ENCODE measurements at places on chromosomes 1 and 21.

- no peak for DNase-seq
These were observed 63.0 kb upstream of the BACH1 start for GRCh38 chr21:29235714-29236197.

- DNase-seq, result no peak
These were observed 46.8 kb upstream of the USP25 start for GRCh38 chr21:15682977-15683376.

DNA sequence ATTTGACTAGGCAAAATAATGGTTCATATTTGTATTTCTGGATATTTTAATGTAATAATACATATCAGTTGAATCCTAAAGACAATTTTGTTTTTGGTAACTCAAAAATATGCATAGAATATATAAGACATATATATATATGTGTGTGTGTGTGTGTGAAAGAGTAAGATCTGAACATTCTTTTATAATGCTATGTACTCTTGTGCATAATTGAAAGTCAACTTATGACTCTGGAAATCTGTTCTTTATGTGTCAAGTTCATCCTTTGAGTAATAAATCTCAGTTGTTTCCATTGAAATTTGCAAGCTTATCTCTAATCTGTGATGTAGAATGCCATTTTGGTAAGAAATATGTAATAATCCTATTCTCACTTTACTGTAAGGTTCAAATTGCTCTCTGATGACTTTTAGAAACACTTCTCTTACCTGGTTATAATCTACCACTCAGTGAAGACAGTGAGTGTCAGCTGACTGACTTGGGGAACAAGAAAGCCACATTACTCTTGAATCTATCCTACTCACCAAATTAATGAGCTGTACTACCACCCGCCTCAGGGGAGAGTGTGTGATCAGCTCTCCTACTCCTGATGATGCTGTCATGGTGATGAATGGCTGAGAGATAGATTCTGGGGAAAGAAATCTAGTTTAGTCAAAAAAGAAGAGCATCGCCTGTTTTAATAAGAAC is 15.0 kb upstream of the NEK7 start:
- DNase-seq, result no peak

GRCh38 chr1:56074007-56074651 is 505.2 kb downstream of the PLPP3 start:
- DNase-seq, result no peak

DNA sequence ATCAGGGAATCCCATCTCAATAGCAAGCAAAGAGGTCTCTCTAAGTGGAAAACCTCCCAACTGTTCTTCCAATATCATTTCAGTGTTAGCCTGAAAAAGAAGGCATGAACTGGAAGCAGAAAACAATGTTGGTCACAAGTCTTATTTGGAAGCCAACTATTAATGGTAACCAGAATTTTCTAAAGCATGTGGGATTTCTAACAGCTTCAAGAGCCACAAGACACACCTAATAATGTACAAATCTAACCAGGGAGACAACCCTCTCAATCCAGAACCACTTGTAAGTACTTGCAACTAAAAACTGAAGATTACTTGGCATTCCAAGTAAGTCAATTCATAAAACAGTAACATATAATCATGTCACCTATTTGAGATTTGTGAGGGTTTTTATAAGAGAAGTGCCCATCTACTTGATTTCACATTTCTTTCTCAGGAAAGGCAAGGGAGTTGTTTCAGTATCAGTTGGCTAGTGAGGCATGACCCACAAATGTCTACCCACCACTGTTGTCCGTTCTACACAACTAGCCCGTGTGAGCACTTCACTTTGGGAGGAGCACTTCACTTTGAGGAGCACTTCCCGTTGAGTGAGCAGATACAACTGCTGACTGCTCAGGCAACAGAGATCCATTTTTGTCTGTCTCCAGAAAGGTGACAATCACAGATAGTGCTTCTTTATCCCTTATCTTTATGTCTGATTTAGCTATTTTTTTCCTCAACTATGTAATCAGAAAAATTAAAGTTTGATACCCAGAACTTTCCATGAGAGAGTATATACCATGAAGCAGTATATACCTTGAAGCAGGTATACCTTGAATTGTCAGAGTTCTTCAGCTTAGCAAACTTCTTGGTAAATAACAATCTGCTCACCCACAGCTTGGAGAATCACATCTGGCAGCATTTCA is 11.1 kb downstream of the STX6 start:
- DNase-seq, result no peak

DNA sequence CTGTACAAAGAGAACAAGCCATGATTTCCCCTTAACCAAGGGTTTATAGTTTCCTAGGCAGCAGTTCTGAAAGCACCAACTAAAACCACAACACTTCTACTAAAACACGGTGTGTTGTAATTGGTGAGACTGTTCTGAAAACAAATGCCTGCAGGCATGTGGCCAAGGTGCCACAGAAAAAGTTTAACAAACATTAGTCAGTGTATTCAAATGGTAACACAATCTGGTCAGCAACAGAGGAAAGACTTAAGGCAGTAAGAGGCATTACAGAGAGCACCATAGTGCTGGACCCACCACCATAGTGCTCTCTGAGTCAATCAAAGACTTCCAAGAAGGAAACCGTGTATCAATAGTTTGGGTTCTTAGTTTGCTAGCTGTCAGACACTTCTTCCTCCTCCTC is 16.7 kb downstream of the SNIP1 start:
- no peak for DNase-seq

- no peak for DNase-seq
These were observed 996 bp upstream of the MGST3 start for GRCh38 chr1:165629848-165630628.

GRCh38 chr1:242023805-242024204 is 24.9 kb upstream of the MAP1LC3C start:
- DNase-seq, result no peak

- no peak for DNase-seq
These were observed 81.9 kb downstream of the CNIH3 start for GRCh38 chr1:224698015-224698451.

DNA sequence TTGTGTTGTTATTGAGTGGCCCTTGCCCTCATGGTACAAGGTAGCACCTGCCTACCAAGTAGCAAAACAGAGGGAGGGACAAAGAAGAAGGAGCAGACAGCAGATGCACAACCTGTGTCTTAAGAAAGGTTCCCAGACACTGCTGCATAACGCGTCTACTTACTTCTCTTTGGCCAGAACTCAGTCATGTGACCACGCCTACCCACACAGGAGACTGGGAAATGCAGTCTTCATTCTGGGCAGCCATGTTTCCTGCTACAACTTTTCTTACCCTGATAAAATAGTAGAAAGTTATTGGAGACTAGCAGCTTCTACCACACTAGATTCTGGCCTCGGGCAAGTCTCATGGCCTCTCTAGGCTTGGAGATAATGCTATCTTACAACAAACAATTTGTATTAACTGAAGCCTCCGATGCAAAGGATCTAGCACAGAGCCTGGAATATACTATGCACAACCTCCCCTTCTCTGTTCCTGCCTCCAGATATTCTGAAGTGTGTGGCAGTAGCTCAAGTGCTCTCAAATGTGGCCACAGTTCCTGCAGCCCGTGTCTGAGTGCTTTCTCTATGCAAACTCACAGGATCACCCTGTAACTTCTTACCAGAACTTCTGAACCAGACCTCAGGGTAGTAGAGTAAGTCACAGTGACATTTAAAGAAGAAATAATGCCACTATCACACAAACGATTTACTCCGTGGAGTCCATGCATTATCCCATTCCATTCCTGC is 34.1 kb upstream of the BTG2 start:
- DNase-seq, result peak; percentile 75

- DNase-seq, result no peak
These were observed 652.3 kb downstream of the PTPRC start for GRCh38 chr1:199291022-199291740.

DNA sequence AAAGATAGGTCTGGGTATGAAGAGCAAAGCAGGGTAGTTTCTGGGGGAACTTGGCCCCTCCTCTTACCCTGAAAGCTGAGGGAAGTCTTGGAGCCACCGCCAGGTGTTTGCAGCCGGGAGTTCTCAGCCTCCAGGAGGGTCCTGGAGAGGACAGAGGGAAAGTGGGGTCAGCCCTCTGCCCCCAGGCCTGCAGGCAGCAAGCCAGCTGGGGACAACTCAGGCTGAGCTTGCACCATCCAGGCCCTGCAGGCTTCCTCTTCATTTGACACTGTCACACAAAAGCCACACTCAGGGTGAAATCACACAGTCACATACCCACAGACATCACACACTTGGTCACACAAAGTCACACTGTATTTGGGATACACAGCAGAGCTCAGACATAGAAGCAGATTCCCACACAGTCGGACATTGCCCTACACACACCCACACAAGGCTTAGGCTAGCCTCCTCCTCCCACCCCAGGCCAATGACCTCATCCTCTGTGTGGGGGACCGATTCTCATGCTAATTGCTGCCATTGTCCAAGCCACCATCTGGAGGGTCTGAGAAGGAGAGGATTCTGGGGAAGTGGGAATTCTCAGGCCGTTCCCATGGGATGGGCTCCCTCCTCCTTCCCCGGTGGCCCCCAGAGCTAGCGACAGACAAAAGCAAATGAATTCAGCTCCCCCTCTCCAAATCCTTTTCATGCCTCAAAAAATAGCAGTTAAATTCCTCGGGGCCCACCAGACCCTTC is 3.7 kb downstream of the NES start:
- DNase-seq, result no peak

DNA sequence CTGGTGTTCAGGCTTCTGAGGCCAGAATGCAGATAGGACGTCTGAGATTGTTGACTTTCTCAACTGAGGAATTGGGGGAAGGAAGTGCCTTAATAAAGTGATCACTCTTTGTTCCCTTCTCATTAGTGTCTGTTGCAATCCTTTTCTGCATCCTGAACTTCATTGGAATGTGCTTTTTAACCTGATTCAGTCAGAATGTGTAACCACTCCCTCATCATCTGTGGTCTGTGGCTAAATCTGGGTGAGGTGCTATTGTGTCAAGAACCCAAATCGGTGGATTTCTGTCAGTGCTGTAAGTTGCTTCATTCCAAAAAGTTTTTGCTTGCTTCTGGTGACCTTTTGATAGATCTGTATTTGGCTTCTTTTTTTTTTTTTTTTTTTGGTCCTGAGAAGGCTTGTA is 38.2 kb downstream of the ARID1A start:
- peak; percentile 40 for DNase-seq

- DNase-seq, result no peak
These were observed 231.3 kb downstream of the C1orf94 start for GRCh38 chr1:34408011-34408410.

DNA sequence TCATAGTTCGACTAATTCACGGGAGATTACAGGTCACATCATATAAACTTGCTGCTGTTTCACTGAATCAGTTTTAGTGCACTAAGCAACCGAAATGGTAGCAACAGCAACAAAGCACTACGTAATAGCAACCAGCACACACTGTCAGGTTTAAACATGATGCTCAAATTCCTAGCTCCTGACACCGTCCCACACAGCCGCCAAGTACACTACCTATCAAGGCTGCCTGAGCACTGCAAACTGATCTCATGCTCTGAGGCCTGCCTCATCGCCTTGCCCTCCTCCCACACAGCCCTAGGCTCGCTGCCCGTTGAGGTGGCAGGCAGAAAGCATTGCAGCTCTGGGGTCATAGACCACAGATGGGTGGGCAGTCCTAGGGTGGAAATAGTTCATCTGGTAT is 12.4 kb downstream of the LAMC2 start:
- no peak for DNase-seq

- DNase-seq, result no peak
These were observed 114.4 kb downstream of the CASZ1 start for GRCh38 chr1:10682108-10682445.

- DNase-seq, result peak; percentile 78
These were observed 71.6 kb downstream of the CDC14A start for GRCh38 chr1:100423832-100424337.

GRCh38 chr1:76500116-76500515 is 367.2 kb upstream of the ST6GALNAC5 start:
- no peak for DNase-seq

DNA sequence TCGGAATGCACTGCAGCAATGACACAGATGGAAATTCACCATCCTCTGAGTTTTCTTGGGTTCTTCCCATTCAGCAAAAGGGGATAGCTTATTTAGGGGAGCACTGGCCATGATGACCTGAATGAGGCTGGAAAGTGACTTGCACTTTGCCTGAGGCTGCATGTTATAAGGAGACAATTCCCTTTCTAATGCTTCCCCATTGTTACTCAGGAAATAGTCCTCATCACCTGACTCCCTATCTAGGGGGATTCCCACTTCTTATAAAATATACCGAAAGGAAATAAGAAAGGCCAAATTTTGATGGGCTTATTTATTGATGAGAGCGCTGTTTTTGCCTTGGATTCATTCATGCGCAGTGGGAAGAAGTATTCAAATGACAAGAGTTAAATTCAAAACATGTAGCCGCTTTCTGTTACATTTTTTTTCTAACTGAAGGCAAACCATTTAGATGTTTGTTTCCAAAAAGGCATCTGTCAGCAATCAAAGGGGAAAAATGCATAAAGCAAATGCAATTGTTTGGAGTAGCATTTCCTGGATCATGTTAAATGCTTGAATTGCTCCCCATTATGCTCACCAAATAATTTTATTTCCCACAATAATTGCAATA is 220.3 kb upstream of the NFIA start:
- DNase-seq, result no peak

DNA sequence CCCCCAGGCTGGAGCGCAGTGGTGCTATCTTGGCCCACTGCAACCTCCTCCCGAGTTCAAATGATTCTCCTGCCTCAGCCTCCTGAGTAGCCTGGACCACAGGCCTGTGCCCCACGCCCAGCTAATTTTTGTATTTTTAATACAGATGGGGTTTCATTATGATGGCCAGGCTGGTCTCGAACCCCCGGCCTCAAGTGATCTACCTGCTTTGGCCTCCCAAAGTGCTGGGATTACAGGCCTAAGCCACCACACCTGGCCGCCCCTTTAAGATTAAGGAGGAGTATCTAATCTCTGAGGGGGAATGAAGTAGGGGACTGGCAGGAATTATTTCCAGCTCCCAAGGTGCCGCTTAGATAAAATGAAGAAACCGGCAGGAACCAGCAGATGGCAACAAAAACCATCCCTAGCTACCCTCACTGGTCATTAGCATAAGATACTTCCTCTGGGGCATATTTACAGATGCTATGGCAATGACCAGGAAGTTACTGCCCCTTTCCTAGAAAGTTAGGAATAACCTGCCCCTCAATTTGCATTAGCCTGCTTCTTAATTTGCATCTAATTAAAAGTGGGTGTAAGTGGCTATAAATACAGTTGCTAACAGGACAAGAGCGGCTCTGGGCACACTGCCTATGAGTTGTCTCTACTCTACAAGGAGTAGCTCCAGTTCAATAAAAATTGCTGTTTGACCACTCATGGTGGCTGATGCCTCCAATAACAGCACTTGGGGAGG is 7.1 kb upstream of the NSUN4 start:
- DNase-seq, result no peak

DNA sequence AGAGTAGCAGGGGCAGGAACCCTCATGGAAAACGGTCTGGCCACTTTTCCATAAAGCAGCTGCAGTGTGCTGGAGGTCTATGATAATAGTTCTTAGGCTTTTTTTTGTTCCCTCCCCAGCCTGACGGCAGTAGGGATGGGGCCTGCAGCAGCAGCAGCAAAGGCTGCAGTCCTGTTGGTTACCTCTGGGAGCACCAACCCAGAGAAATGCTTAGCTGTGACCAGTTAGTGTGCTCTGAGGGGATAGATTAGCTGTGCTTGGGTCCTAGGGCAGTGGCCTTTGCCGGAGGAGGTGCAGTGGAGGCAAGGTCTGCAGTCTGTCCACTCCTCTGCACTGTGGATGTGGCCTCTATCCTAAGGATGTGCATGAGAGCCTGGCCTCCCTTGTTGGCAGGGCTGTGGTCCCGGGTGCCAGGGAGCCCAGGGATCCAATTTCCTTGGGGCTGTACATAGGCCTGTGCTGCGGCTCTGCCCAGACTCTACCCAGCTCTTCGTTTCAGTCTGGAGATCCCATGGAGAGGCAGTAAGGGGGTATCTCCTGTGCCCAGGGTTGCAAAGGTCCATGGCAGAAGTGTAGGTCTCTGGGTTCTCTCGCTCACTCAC is 322.7 kb downstream of the PTBP2 start:
- DNase-seq, result no peak

Measured in CD4-positive, alpha-beta T cell treated with Interleukin-15 for 4 hours (primary cell).